ENCODE measurements at places on chromosomes 13 and 19.

DNA sequence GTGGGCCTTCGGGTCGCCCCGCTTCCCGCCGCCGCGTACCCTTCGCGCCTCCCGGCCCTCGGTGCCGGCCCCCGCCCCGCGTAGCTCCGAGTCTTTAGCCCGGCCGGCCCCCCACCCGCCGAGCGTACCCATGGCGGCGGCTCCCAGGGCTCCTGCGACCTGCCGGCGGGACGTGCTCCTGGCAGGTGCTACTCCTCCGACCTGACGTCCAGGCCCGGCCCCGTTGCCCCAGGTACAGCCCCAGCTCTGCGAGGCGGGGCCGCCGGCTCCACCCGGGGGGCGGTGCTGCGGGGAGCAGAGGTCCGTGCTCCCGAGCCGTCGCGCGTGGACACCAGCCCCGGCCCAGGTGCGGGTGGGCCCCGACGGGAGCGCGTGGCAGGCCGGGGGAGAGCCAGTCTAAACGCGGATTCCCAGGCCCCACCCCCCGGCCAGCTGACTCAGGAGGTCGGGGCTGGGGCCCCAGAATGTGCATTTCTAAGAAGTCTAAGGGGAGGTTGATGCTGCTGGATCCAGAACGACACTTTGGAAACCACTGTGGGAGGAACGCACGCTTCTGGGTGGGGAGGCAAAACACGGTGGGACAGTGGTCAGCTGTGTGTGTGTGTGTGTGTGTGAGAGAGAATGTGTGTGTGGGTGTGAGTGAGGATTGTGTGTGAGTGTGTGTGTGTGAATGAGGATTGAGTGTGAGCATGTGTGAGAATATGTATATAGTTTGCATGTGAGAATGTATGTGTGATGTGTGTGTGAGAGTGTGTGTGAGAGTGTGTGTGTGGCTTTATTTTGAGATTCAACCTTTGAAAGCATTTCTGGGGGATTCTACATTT lies at the start of gene SLC15A1:
Gene SLC15A1 (minus strand): TSS at position 206 of the 824 bp plus-strand sequence. CDS start 74 bp downstream, at position 132.
- no peak for DNase-seq

DNA sequence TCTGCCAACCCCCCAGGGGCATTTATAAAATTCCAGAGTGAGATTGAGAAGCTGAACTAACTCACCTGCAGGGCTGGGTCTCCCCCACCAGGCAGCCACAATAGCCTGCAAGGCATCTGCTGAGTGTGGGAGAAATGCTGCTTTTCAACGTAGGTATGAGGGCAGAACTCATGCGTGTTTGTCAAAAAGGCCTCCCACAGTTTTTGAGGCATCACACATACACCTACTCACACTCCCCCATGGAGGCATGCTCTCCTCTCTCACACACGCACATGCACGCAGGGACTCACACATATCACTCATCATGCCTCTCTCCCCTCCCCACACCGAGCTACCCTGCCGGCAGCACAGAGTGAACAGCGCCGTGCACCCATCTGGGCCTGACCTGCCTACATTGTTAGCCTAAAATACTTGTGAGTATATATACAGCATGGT lies 390.5 kb downstream of the FGF9 start:
- no peak for DNase-seq

GRCh38 chr19:30112171-30112570 lies 170.1 kb downstream of the URI1 start:
- no peak for DNase-seq

GRCh38 chr19:51688671-51689571 lies 4.2 kb upstream of the SPACA6 start:
- peak; percentile 83 for DNase-seq

GRCh38 chr13:68714292-68714691 lies 1393.3 kb upstream of the ATXN8OS start:
- no peak for DNase-seq

DNA sequence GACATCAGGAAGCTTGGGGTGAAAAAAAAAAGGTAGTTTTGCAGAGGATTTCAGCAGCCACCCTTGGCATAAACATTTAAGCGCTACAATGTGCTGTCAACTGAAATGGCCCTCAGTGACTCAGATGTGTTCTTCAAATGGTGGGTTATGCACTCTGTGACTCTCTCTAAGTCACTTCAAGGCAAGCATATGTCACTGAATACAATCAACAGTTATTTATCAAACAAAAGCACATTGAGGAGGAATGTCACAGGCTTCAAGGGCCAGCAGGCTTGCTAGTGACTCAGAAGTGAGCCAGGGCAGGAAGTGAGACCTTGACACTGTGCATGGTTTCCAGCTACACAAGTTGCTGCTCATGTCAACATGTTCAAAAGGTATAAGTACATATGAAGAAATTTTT lies 523.7 kb upstream of the HTR2A start:
- no peak for DNase-seq

- DNase-seq = no peak
These were observed 4.7 kb upstream of the TLE2 start for GRCh38 chr19:3033595-3034405.

DNA sequence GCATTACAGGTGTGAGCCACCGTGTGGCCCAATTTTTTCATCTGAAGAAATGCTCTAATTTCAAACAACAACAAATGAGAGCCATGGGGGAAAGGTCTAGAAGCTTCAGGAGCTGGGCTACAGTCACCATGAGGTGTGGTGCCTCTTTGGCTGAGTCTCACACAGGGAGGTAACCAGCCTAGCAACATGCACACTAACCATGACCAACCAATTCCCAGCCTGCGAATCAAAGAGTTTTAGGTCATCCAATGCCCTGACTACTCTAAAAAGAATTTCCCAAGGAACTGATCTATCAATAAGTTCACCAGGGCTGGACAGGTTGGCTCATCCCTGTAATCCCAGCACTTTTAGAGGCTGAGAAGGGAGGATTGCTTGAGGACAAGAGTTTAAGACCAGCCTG lies 29.9 kb downstream of the PBX4 start:
- no peak for DNase-seq

- no peak for DNase-seq
These were observed 3.5 kb upstream of the OBI1 start for GRCh38 chr13:78662467-78662866.

DNA sequence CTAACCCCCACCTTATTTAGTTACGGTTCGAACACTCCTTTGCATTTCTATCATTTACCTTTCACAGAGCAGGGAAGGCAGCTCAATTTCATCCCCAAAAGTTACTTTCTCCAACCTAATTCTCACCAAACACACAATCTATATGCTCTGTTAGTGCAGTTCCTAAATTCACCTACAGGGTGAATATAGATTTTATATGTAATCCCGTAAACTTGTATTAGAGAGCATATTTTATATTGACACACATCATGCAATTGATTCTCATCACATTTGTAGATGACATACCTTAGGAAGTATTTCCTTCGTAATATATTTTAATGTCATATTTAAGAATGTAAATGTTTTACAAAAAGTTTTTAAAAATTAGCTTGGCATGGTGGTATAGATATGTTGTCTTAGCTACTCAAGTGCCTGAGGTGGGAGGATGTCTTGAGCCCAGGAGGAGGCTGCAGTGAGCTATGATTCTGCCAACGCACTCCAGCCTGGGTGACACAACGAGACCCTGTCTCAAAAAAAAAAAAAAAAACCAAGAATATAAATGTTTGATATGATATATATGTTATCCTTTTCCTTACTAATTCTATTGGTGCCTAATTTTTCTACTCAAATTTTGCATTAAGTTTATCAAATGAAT lies 57.3 kb upstream of the TNFRSF19 start:
- no peak for DNase-seq

GRCh38 chr13:54945973-54946372 lies 1917.4 kb downstream of the OLFM4 start:
- DNase-seq = no peak

DNA sequence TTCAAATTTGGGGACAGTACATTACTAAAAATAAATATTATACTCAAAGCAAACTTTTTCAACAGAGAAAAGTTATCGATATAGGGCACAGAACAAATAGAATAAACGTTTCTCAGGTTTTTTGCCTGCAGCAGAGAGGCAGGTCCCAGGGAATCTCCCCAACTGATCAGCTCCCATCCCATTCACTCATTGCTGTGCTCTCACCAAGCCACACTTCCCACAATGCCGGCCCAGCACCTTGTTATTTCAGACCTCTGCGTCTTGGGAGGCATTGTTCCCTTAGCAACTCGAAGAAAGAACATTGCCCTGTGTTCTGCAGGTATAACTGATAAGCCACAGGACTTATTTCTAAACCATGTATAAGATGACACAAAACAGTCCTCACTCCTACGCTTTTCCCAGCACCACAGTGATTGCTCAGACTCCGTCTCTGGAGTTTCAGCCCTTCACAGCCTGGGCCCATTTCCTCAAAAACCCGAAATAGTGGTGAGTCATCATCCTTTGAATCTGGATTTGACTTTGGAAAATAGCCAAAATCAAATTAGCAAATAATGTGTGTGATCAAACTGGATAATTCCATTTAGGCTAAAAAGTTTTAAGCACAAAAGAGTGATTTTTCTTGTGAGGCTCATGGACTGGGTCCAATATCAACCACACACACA lies 100.4 kb downstream of the DCLK1 start:
- DNase-seq = no peak

DNA sequence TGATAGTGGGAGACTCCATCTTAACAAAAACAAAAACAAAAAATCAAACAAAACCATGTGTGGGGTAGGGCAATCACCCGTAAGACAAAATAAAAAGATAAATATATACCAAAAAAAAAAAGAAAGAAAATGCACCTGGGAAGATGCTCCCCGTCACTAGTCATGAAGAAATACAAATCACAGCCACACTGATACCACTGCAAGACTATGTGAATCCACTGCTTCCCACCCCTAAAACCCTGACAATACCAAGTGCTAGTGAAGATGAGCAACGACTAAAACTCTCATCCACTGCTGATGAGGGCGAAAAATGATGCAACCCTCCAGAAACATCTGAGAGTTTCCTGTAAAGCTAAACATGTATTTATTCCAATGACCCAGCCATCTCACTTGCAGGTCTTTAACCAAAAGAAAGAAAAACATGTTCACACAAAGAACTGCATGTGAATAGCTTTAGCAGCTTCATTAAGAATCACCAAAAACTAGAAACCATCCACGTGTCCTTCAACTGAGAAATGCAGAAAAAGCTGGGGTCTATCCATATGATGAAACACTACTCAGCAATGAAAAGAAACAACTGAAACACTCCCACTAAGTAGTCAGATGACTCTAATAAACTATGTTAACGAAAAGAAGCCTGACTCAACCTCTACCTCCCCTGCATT lies 31.7 kb downstream of the BRD4 start:
- DNase-seq = no peak

DNA sequence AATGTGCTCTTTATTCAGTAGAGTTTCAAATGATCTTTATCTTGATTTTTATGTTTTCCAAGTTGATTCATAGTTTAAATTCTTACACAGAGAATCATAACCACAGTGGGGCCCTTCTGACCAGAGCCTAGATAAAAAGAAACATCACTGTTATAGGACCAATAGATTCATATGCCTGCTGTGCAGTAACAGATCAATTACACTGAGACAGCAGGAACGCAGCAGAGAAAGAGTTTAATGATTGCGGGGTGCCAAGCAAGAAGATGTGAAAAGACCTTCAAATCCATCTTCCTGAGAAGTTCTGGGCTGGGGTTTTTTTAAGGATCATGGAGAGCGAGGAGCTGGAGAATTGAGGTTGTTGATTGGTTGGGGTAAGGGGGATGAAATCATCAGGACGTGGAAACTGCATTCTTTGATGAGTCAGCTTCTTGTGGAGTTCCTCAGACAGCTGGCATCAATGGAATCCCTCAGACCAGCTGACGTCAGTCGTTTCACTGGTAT lies 346.6 kb downstream of the TBC1D4 start:
- no peak for DNase-seq

GRCh38 chr19:2500841-2501261 lies 24.9 kb downstream of the GADD45B start:
- no peak for DNase-seq

- peak; percentile 53 for DNase-seq
These were observed 2.8 kb downstream of the ZNF536 start for GRCh38 chr19:30374865-30375552.

DNA sequence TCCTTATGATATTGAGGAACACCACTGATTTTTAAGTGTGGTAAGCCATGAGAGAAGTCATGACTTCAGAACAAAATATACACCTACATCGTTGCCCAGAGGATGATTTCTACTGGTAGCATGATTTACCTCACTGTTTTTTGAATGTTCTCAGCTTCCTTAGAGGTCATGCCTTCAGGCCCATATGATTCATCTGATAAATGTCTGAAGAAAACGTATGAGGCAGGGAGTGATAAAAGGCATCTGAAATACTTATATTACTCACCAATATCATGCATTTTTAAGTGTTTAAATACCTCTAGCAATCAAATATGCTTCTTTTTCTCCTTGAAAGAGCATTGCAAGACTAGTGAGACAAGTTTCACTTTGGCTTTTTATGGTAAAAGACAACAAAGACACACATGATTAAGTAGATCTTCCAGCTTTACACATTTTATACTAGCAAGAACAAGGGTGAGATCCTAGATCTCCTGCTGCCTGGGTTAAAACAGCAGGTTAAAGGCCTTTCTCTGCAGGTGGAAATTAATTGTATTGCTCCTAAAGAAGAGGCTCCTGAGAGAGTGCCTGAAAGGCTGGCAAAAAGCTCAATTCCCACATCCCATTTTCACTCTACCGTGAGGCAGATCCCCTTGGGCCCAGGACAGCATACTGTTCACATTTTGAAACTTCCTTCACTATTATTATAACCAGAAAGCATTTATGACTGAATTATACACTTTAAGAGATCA lies 432.4 kb downstream of the SLITRK1 start:
- no peak for DNase-seq

- no peak for DNase-seq
These were observed 272.6 kb upstream of the SOX21 start for GRCh38 chr13:94984958-94985357.

- no peak for DNase-seq
These were observed 2.6 kb downstream of the TNFRSF19 start for GRCh38 chr13:23572836-23573235.

GRCh38 chr19:3606690-3607289 lies at the start of gene TBXA2R:
Gene TBXA2R (minus strand): TSS chr19:3606875. CDS start chr19:3600634, 6,241 bp downstream.
- peak; percentile 67 for DNase-seq

- no peak for DNase-seq
These were observed 9.7 kb downstream of the LPAR6 start for GRCh38 chr13:48403151-48403631.

DNA sequence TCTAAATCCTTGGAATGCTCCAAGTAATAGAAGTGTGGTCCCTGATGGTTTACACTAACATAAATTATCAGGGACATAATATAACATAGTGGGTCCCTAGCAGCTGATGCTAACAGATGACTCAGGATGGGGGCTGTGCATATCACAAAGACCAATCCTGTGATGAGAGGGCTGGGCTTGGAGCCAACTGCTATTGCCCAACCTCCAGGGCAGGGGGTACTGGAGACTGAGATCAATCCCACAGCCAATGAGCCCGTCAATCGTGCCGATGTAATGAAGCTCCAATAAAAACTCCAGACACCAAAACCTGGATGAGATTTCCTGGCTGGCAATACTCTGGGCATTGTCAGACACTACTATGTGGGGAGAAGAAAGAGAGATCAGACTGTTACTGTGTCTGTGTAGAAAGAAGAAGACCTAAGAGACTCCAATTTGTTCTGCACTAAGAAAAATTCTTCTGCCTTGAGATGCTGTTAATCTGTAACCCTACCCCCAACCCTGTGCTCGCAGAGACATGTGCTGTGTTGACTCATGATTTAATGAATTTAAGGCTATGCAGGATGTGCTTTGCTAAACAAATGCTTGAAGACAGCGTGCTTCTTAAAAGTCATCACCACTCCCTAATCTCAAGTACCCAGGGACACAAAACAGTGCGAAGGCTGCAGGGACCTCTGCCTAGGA lies 33.4 kb downstream of the ABCC4 start:
- no peak for DNase-seq

- DNase-seq = no peak
These were observed 120.0 kb downstream of the EFNB2 start for GRCh38 chr13:106415442-106415841.
